ENCODE measurements at places on chromosomes 1 and 21.

DNA sequence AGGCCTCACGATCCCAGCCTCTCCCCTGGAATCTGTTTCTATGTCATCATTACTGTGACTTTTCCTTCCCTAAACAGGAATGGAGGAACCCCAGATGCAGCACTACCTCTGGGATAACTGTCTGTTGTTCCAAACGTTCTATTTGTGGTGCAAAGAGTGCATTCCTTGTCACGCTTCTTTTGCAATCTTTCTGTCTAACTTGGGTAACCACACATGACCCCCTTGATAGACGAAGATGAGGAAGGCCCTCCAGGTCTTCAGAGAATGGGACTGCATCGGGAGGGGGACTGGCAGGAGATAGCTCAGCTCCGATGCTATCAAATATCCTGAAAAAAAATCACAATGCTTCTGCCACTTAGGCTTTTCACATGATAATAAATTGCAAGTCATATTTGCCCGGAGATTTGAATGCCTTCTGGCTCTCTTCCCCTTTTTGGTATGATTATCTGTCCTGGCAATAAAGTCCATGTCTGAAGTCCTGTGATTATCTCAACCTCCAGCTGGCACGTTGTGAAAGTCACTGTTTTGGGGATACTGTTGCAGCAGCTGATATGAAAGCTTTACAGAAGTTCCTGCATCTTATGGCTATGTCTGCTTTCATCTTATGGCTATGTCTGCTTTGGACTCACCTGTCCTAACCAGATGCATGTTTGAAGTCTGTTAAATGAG, 148.7 kb upstream of the LMO4 start:
- DNase-seq, result no peak

GRCh38 chr1:204074274-204075138, 1.6 kb downstream of the SOX13 start:
- DNase-seq, result peak; percentile 67

- DNase-seq, result no peak
Observed at GRCh38 chr1:75643460-75643859, 32.5 kb upstream of the SLC44A5 start.

DNA sequence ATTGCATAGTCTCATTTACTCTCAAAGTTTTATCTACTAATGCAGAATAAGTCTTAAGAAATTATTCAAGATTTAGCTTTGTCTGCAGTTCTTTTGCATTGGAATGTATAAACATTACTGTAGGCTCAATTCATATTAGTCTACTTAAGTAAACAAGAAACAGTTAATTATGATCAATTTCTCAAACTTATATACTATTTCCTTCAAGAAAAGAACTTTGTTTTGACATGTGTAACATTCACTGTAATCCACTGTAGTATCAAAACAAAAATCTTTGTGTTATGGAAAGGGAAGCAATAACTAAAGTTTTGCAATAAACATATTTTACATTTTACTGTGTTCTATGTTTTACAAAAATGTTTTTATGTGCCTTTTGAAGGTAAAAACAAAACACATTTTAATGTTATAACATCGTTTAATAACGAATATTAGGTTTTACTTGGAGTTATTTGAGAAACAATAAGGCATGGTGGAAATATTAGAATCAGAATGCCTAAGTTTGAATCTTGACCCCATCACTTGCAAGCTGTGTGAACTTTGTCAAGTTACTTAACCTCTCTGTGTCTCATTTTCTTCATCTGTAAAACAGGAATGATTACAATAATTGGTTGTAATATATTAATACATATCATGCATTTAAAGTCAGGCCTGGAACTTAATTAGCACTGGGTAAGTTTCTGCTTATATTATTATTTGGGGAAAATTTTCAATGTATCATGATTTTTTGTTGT, 77.0 kb upstream of the DPH5 start:
- no peak for DNase-seq

GRCh38 chr21:34781526-34781925, 112.7 kb downstream of the CLIC6 start:
- no peak for DNase-seq

GRCh38 chr1:46646844-46647243, 21.3 kb downstream of the ATPAF1 start:
- no peak for DNase-seq

GRCh38 chr1:162976628-162977027, 92.5 kb upstream of the RGS4 start:
- DNase-seq, result no peak

- no peak for DNase-seq
Observed at GRCh38 chr1:151312411-151312810, 14.8 kb downstream of the PI4KB start.

Data from HuH-7 (cell line).